ENCODE measurements at places on chromosomes 1 and 21.

DNA sequence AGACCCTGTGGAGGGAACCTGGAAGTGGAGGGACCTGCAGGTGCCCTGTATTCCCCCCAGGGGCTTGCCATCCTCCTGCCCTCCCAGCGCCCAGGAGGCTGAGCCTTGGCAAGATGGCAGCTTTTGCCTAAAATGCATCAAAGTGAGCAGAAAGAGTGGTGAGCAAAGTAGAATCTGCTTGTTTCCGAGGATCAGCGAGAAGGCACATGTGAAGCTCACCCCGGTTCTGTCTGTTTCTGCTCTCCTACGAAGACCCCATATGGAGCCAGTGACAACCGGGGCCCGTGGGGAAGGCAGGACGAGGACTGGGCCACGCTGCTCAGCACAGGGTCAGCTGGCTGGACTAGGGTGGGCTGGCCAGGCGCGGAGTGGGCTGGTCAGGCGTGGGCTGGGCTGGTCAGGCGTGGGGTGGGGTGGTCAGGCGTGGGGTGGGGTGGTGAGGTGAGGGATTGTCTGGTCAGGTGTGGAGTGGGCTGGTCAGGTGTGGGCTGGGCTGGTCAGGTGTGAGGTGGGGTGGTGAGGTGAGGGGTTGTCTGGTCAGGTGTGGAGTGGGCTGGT lies 5.2 kb upstream of the FNDC10 start:
- no peak for DNase-seq

DNA sequence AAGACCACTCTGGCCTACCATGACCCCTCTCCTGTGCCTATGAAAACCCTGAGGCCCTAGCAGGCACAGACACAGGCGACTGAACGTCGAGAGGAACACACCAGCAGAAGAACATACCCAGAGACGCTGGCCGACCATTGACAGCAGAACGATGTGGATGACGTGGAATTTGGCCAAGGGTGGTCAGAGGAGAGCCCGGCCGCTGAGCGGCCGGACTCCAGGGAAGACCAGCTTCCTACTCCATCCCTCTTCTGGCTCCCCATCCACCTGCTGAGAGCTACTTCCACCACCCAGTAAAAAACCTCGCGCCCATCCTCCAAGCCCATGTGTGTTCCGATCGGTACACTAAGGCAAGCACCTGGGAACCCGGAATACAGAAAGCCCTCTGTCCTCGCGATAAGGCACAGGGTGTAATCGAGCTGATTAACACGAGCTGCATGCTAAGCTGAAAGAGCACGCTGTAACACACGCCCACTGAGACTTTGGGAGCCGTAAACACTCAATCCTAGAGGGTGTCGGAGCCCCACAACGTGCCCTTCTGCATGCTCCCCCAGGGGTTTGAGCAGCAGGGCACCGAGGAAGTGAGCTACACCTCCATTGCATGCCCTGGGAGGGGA lies 150.3 kb downstream of the CENPF start:
- DNase-seq = no peak

DNA sequence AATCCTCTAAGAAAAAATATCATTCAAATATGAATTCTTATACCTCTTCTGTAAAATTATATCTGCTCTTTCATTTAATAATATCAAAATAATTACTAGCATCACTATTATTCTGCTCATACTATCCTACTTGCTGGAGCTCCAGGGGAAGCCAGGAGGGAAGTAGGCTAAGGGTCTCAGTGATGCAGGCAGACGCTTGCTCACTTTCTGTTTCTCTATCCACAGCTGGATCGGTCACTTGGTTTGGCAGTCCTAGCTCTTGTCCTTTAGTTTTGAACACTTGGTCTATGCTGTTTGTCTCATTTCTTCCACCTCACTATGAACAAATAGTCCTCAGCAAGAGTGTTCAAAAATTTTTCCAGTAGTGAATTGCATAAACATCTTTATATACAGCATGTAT lies 11.3 kb downstream of the CCDC190 start:
- no peak for DNase-seq

DNA sequence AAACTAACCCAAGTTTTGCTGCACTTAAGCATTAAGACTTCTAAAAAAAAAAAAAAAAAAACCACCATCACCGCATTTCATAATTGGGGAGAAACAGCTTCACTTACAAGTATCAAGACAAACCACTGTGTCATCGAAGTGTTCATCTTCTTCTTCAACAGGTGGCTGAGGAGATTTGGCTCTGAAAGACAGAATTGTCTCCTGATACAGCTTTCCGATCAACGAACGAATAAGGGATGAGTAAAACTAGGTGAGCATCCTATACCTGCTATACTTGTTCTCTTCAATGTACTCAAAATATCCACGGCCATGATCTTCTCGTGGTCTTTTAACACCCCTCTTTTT lies 2.0 kb downstream of the HNRNPU start:
- DNase-seq = no peak

- no peak for DNase-seq
Measured at GRCh38 chr1:93681101-93681988, at the start of gene BCAR3. BCAR3 (minus strand) TSS chr1:93681837; CDS start chr1:93674930, 6,907 bp downstream.

GRCh38 chr1:64769482-64769881 lies 24.6 kb downstream of the RAVER2 start:
- no peak for DNase-seq

- DNase-seq = no peak
Measured at GRCh38 chr1:111843177-111843576, 87.5 kb downstream of the DDX20 start.

GRCh38 chr1:90155721-90156487 lies 161.0 kb downstream of the ZNF326 start:
- no peak for DNase-seq

- DNase-seq = no peak
Measured at GRCh38 chr21:46465651-46466050, 7.0 kb downstream of the DIP2A start.

All from T-helper 9 cell (primary cell).